ENCODE measurements at places on chromosomes 3 and 15. TPM values are rescaled to one million over a fixed set of nuclear protein-coding genes. Genes with fewer than 3 reads are reported as not detected.
A peak's percentile ranks its signal among the peaks of the same experiment; 100 is the strongest.

DNA sequence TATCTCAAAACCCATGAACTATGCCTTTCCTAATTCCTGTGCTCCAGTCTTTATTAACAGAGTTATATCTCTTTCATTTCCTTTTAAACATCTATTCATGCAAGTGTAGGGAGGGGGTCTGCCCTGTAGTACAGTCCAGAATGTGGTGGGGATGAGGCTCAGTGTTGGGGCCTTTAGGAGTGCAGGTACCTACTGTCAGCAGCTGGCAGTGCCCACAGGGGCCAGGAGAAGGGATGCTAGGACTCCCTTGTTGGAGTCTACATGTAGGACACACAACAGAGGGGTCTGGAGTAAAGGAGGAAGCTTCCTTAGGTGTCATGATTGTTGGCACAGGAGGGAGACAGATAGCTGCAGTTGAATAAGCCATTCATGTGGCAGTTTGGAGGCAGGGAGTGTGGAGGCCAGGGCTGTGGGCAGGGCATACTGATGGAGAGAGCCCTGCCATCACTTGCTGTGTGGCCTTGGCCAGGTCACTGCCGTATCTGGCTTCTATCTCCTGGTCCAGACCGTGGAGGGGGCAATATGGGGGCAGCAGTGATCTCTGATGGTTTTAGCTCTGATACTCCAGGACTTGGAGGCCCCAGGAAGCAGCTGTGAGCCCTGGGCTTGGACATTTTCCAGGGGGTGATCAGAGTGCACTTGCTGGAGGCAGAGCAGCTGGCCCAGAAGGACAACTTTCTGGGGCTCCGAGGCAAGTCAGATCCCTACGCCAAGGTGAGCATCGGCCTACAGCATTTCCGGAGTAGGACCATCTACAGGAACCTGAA lies 29.5 kb downstream of the ESYT3 start:
- no peaks in the 10 kb centered on the region for H3K36me3 ChIP-seq
- peaks cover 4% of the 10 kb centered on the region for H3K4me1 ChIP-seq
- H3K4me3 ChIP-seq, result no peak overlapping the region

DNA sequence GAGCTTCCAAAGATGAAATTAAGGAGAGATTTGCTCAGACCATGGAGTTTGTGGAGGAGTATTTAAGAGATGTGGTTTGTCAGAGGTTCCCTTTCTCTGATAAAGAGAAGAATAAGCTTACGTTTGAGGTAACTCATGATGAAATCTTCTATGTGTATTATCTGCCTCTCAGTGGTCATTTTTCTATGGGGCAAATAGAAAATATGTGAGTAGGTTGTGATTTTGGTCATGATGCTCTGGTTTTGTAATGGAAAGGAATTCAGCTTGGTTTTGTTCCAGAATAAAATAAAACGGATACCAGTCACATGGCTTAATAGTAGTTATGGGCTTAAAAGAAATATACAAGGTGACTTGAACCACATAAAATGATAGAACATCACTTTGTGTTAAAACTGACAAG lies 181.1 kb downstream of the ITPR1 start:
- no peak overlapping the region for H3K4me3 ChIP-seq
- H3K27ac ChIP-seq, result no peak overlapping the region
- no peaks in the 10 kb centered on the region for H3K27me3 ChIP-seq
- peaks cover 48% of the 10 kb centered on the region for H3K36me3 ChIP-seq
- DNase-seq, result no peak

- H3K27me3 ChIP-seq, result no peaks in the 10 kb centered on the region
- no peak overlapping the region for H3K4me3 ChIP-seq
- peaks cover 15% of the 10 kb centered on the region for H3K36me3 ChIP-seq
- H3K27ac ChIP-seq, result no peak overlapping the region
- DNase-seq, result peak; percentile 66
- no peaks in the 10 kb centered on the region for H3K4me1 ChIP-seq
These were observed 34.8 kb downstream of the ATG7 start for GRCh38 chr3:11306817-11307589.

DNA sequence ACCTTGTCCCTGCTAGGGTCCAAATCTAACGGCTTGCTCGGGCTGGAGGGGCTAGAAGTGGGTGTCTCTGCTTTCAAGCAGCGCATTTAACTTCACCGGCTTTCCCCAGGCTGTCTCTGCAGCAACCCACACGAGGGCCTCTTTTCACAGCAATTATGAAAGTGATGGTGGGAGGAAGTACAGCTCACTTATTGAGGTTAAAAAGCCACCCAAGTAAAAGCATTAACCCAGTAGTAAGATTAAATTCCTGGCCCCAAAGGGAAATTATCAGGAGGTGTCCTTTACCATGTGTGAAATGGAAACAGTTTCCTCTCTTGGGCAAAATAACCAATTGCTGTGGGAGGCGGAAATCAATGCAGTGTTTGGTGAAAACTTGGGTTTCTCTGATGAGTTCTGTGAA lies 41.1 kb downstream of the NGRN start:
- H3K4me3 ChIP-seq, result no peak overlapping the region
- no peak for DNase-seq
- no peak overlapping the region for H3K27ac ChIP-seq
- H3K4me1 ChIP-seq, result no peaks in the 10 kb centered on the region

DNA sequence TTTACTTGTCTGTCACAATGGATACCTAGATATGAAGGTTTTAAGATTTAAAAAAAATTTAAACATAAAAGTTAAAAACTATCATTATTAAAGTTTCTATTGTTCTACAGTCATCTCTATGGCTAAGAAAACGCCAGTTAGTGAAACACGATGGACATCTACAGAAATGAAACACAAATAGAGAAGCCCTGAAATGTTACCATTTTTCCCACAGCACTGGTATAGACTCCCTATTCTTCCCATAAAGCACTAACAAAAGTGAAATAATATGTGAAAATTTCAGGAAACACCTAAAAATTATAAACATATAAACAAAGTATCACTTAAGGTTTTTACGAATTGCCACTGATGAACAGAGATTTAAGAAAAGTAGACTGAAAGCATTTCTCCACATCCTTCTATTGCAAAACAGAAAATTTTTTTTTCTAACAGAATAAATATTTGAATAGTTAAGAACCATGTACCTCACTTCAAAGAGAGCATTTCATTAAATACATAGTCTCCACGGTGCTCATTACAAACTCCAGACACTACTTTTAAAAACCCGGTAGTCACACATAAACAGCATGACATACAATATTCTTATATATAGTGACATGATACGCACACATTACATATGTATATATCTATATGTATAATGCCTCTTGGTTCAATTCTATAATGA lies 7.1 kb upstream of the NEK10 start:
- H3K36me3 ChIP-seq, result no peaks in the 10 kb centered on the region
- H3K4me1 ChIP-seq, result no peaks in the 10 kb centered on the region
- no peak overlapping the region for H3K27ac ChIP-seq
- H3K27me3 ChIP-seq, result no peaks in the 10 kb centered on the region
- H3K4me3 ChIP-seq, result no peak overlapping the region

- H3K27me3 ChIP-seq, result no peaks in the 10 kb centered on the region
- H3K36me3 ChIP-seq, result no peaks in the 10 kb centered on the region
- H3K4me3 ChIP-seq, result no peak overlapping the region
- DNase-seq, result no peak
- peaks cover 7% of the 10 kb centered on the region for H3K4me1 ChIP-seq
These were observed 38.0 kb downstream of the ARRDC4 start for GRCh38 chr15:97998307-97999071.

DNA sequence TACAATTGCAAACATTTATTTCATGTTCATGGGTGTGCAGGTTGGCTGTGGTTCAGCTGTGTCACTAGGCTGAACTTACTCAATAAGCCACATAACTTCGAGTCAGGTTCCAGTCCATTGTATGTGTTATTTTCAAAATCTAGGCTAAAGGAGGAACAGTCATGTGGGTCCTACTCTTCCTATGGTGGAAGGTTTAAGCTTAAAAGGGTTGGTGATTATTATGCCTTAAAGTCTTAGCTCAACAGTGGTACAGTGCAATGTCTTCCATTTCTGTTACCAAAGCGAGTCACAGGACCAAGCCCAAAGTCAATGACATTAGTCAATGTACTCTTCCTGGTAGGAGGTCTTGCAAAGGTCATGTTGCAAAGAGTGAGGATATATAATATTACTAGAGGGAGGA lies 78.2 kb downstream of the ATG7 start:
- H3K27me3 ChIP-seq, result no peaks in the 10 kb centered on the region
- no peak overlapping the region for H3K4me3 ChIP-seq
- DNase-seq, result no peak
- peaks cover 10% of the 10 kb centered on the region for H3K36me3 ChIP-seq
- H3K27ac ChIP-seq, result no peak overlapping the region

- H3K36me3 ChIP-seq, result no peaks in the 10 kb centered on the region
- no peak overlapping the region for H3K4me3 ChIP-seq
- no peak for DNase-seq
- H3K27me3 ChIP-seq, result no peaks in the 10 kb centered on the region
These were observed 1151.3 kb upstream of the CADM2 start for GRCh38 chr3:83807511-83807910.

GRCh38 chr3:197501496-197501878 lies 54.3 kb downstream of the BDH1 start:
- H3K4me3 ChIP-seq, result no peak overlapping the region
- no peaks in the 10 kb centered on the region for H3K4me1 ChIP-seq
- DNase-seq, result no peak
- no peaks in the 10 kb centered on the region for H3K27me3 ChIP-seq
- no peak overlapping the region for H3K27ac ChIP-seq

GRCh38 chr3:100454677-100455076 lies 37.7 kb upstream of the TMEM45A start:
- no peak overlapping the region for H3K27ac ChIP-seq
- H3K27me3 ChIP-seq, result no peaks in the 10 kb centered on the region
- no peak overlapping the region for H3K4me3 ChIP-seq
- no peaks in the 10 kb centered on the region for H3K36me3 ChIP-seq
- DNase-seq, result peak; percentile 74
- peaks cover 12% of the 10 kb centered on the region for H3K4me1 ChIP-seq

DNA sequence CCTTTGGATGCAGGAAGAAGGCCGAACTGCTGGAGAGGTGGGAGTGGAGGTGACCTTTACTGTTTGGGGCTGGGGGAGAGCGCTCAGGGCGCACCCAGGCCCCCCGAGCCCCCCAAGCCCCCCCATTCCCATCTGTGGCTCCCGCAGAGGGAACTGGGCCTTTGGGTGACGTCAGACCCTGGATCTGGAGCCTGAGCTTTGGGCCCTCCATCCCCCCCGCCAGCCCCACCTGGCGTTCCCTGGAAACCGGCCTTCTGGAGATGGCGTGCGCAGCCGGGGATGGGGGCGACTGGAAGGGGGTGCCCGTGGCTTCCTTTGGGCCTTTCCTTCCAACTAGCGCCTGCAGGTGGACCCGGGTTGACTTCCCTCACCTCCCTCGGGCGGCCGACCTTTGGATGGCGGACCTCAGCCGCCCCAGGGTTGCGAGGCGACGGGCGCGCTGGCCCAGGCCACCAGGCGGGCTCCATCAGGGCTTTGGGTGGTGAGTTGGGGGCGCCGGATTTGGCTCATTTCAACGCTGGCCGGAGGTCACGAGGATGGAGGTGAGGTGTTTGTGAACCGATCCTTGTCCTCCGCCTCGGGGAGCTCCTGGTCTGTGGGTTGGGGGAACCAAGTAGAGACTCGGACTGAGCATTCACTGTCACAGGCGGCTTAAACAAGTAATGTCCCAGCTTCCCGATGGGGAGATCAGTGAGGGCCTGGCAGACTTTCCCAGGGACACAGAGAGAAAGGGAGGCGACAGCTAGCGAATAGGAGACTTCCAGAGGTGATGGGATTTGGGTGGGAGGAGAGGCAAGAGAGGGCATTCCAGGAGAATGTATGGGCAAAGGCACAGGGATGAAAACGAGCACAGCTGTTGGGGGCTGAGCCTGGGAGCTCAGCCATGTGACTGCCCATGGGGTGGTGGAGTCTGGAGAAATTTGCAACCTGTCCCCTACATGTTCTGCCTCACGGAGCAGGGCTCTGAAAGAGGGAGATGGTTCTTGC lies 709 bp downstream of the SCAMP5 start:
- peak; percentile 39 for DNase-seq
- H3K4me3 ChIP-seq, result peak overlapping the region; percentile 82
- no peak overlapping the region for H3K27ac ChIP-seq
- peaks cover 10% of the 10 kb centered on the region for H3K4me1 ChIP-seq
- H3K27me3 ChIP-seq, result no peaks in the 10 kb centered on the region
- H3K36me3 ChIP-seq, result no peaks in the 10 kb centered on the region

DNA sequence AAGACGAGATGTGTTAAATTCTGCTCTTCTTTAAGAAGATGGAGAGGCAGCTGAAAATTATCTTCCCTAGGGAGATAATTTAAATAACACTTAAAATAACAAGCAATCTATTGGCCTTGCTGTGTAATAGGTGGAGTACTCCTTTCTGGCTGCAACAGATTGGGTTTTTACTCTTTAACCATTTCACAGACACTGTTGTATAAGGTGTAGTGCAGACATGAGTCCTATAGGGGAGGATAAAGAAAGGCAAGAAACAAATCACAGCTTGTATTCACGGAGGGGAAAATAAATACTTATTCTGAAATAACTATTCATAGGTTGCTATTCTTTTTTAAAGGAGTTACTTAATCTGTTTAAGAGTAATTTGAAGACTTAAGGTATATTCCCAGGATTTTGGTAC lies 252.0 kb downstream of the ZPLD1 start:
- H3K27me3 ChIP-seq, result no peaks in the 10 kb centered on the region
- no peaks in the 10 kb centered on the region for H3K4me1 ChIP-seq
- DNase-seq, result no peak

- H3K4me1 ChIP-seq, result peaks cover 32% of the 10 kb centered on the region
- no peaks in the 10 kb centered on the region for H3K27me3 ChIP-seq
- no peak overlapping the region for H3K4me3 ChIP-seq
- no peak for DNase-seq
- peaks cover 10% of the 10 kb centered on the region for H3K36me3 ChIP-seq
These were observed 7.8 kb downstream of the EMC3 start for GRCh38 chr3:9978710-9979305.

GRCh38 chr15:45391746-45392583 lies 13.6 kb upstream of the GATM start:
- DNase-seq, result no peak
- no peaks in the 10 kb centered on the region for H3K36me3 ChIP-seq
- peaks cover 2% of the 10 kb centered on the region for H3K4me1 ChIP-seq
- H3K4me3 ChIP-seq, result no peak overlapping the region
- no peak overlapping the region for H3K27ac ChIP-seq

GRCh38 chr3:52374173-52374572 lies 58.1 kb downstream of the DNAH1 start:
- H3K27me3 ChIP-seq, result no peaks in the 10 kb centered on the region
- H3K4me1 ChIP-seq, result no peaks in the 10 kb centered on the region
- no peaks in the 10 kb centered on the region for H3K36me3 ChIP-seq
- H3K4me3 ChIP-seq, result no peak overlapping the region

GRCh38 chr3:180646187-180646790 lies 33.0 kb downstream of the CCDC39 start:
- no peak overlapping the region for H3K4me3 ChIP-seq
- no peaks in the 10 kb centered on the region for H3K4me1 ChIP-seq

- no peak overlapping the region for H3K27ac ChIP-seq
- H3K4me3 ChIP-seq, result no peak overlapping the region
- no peaks in the 10 kb centered on the region for H3K4me1 ChIP-seq
- no peak for DNase-seq
- H3K36me3 ChIP-seq, result no peaks in the 10 kb centered on the region
- no peaks in the 10 kb centered on the region for H3K27me3 ChIP-seq
These were observed 132.7 kb upstream of the AGBL1 start for GRCh38 chr15:85947021-85947420.

The ERICH6 gene
- total RNA-seq, result not detected

The NTRK3 gene
- total RNA-seq, result 1.0 TPM

The TEX9 gene
- 32.1 TPM for total RNA-seq

The FOXB1 gene
- total RNA-seq, result not detected

The WWTR1 gene
- 85.3 TPM for total RNA-seq

The GRAMD1C gene
- 5.8 TPM for total RNA-seq

The SMCO1 gene
- total RNA-seq, result not detected

The SLC28A1 gene
- total RNA-seq, result not detected

All from thyroid gland (tissue), 4 donors.